ENCODE measurements at places on chromosomes 1 and 21.

- no peak for DNase-seq
Measured at GRCh38 chr1:73176902-73177301, 894.6 kb upstream of the NEGR1 start.

DNA sequence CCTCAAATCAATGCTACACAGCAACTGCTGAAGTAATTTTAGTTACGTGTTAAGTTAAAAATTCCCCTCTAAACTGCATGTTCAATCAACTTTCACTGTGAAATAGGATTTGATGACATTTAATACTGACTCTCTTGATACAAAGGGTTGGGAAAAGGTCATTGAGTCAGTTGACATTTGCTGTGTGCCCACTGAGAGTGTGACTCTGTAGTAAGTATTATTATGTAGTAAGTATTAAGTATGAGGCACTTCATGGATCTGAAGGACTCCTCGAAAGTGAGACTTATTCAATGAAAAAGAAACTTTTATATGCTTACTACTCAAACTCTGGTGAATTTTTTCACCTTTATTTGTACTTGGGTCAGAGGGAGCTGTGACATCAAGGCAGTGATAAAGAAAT lies 83.1 kb upstream of the S1PR1 start:
- no peak for DNase-seq

DNA sequence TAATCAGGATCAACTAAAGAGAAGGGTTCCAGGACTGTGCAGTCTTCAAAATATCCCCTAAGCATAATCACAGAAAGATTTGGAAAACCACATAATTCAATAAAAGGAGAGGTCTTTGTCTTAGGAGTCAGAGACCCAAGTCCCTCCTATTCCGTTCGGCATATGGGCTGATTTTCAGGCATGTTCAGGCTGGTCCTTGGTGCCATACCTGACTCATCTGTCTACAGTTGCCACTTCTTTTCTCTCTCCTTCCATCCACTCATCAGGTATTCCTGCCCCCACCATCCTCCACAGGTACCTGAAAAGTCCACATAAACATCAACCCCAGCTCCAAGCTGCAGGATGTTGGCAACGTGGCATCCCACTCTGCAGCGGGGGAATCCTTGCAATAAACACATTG lies 29.7 kb upstream of the RPL11 start:
- no peak for DNase-seq

- DNase-seq: no peak
Measured at GRCh38 chr1:210741564-210741963, 392.4 kb downstream of the KCNH1 start.

GRCh38 chr1:38029081-38029681 lies 16.6 kb downstream of the UTP11 start:
- no peak for DNase-seq

- DNase-seq: no peak
Measured at GRCh38 chr1:62977366-62977765, 193.4 kb downstream of the ATG4C start.

GRCh38 chr1:161721738-161722343 lies 497 bp downstream of the FCRLB start:
- DNase-seq: no peak

GRCh38 chr21:35084869-35085268 lies 35.8 kb upstream of the RUNX1 start:
- DNase-seq: no peak

GRCh38 chr1:42034426-42034825 lies 115.7 kb upstream of the HIVEP3 start:
- DNase-seq: no peak

DNA sequence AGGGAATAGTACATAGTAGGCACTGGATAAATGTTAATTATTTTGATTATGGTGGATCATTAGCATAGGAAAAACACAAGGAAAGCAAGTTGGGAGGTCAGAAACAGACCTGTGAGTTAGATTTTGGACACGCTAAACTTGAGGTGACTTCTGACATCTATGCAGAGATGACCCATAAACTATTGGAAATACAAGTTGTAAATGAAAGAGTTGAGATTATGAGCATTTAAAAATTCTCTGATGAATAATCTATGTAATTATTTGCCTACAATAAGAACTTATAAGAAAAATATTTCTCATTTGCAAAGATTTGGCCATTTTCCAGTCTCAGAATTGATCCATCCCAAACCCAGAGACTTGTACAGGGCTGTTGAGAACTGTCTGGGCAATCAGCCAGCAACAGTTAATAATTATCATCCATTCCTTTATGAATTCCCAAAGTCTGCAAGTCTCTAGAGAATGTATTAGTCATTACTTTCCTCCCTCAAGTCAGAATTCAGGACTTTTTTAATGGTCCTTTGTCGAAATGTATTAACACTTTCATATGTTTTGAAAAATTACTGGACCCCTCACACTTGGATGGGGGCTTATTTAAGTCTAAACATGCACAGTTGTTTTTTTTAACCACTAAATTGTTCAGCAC lies 19.4 kb upstream of the SLAMF6 start:
- no peak for DNase-seq

DNA sequence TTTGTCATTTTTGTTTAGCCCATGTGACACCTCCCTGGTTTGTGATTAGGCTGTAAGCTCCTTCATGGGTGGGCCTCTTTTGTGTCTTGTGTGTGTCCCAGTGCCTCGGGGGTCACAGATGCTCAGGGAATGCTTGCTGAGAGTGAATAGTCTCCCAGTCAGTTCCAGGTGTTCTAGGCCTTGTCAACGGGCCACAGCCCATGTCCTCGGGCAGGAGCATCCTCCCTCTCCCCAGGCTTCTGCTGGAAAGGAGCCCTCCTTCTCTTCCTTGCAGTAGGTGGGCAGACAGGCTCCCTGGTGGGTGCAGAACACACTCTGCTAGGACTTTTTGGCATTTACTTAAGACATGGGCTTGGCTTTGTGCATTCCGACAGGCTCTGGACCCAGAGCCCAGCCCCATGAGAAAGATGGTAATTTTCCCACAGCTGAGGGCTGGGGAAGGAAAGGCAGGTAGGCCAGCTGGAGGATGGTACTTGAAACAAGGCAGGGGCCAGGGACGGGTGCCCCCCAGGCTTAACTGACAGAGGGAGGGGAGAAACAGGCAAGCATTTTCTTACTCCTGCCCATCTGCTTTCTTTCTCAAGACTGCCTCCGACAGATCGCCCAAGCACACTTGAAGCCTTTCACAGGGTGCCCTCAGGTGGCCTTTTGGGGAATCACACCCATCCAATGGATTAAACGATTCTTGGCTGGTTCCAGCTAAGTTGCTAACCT lies 7.1 kb upstream of the CPLANE2 start:
- no peak for DNase-seq

DNA sequence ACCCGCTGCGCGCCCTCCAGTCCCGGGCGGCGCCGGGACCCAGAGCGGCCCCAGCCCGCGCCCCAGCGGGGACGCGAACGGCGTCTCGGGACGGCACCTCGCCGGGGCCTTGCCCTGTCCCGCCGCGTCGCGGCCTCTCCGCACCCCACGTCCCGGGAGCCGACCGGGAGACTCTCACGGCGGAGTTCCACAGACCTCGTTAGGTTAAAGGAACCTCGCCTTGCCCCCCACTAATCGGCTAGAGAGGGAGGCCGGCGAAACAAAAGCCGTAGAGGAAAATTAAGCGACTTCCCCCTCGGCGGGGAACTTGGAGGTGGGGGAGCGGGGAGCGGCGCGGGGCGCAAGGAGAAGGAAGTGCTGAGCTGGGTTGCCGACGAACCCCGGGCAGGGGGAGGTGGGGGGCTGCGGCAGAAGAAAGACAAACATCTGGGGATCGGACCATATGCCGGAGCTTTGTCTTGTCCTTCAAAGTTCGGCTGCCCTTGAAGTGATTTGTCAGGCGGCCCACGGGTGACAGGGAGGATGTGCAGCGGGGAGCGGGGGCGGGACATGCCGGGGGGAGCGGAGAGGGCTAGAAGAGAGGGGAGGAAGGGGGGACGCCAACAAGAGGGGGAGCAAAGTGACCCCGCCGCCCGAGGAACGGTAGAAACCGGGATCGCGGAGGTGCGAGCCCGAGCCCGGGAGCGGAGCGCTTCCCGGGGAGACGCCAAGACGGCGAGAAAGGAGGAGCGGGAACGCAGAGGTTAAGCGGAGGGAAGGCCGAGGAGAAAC lies 120.0 kb upstream of the RRP15 start:
- peak; percentile 19 for DNase-seq

GRCh38 chr1:157033357-157033876 lies 12.1 kb downstream of the ARHGEF11 start:
- no peak for DNase-seq

GRCh38 chr1:218510153-218510772 lies 165.1 kb downstream of the TGFB2 start:
- no peak for DNase-seq

DNA sequence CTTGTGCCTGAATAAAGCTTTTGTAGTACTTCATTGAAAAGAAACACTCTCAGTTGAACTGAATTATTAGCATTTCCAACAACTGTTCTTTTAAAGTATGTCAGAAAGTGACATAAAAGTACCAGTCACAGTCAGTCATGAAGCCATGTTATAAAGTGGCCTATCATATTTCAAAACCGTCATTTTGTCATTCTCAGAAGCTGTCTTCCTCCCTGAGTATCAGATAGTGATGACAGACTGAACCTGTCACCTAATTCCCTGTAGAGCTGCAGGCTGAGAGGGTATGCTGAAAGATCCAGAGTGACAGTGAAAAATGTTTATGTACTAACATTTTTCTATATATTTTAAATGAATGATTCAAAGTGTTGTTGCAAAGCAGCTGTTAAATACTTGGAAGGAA lies 1121.7 kb upstream of the PRMT6 start:
- DNase-seq: no peak

DNA sequence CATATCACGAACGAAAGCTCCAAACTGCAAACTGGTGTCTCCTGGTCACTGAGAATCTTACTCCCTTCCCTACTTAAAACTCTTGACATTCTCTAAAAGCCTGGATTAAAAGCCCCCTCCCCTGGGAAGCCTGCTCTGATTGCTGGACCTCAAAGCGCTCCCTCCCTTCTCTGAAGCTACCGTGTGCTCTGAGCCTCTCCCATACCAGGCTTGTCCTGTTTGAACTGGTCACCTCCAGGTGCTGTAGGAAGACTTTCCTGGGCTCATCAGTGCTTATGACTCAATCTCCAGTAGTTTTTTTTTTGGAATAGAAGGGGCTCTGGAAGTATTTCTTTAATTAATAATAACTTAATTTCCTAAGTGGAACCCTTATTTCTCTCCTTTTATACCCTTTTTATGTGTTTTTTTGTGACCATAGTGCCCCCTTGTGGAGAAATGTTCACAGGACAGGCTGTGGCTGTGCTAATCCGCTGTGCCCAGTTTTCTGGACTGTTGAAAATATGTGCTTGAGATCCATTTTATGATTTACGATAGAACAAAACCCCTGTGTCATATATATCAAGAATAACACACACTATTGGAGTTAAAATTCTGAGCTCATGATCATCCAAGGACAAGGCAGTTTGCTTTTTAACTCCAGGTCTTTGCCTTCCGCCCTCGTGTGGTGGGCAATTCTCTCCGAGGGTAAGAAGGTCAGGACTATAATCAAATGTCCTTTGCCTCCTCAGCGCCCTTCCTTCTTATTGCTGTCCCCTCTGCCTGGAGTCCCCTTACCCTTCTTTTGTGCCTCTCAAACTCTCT lies 16.9 kb downstream of the MTARC1 start:
- DNase-seq: no peak

DNA sequence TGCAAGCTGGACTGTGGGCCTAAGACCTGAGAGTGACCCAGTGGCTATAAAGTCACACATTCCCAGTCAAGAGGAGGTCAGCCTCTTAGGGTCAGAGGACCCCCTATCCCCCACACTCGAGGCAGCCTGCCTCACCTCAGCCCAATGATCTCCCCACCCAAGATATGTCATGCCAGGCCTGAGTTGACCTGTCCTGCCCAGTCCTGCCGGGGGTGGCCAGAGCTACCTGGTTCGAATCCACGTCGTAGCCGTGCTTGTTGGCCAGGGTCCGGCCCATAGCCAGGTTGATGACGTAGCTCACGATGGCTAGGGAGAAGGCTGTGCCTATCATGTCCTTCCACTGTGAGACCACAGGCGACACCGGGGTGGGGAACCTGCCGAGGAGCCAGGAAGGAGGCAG lies 15.6 kb downstream of the SLC26A9 start:
- no peak for DNase-seq

GRCh38 chr1:175676991-175677390 lies 66.4 kb downstream of the TNR start:
- no peak for DNase-seq
